MCF 10A (cell line): ENCODE measurements at places on chromosomes 4 and X.

GRCh38 chrX:106917830-106918500 lies 2.2 kb upstream of the CLDN2 start:
- H3K4me3 ChIP-seq: no peak overlapping the region
- peaks cover 18% of the 10 kb centered on the region for H3K4me1 ChIP-seq
- no peak overlapping the region for H3K27ac ChIP-seq
- no peaks in the 10 kb centered on the region for H3K36me3 ChIP-seq

- H3K27me3 ChIP-seq: no peaks in the 10 kb centered on the region
- H3K4me3 ChIP-seq: no peak overlapping the region
Observed at GRCh38 chr4:10461850-10462400, 4.7 kb upstream of the ZNF518B start.

DNA sequence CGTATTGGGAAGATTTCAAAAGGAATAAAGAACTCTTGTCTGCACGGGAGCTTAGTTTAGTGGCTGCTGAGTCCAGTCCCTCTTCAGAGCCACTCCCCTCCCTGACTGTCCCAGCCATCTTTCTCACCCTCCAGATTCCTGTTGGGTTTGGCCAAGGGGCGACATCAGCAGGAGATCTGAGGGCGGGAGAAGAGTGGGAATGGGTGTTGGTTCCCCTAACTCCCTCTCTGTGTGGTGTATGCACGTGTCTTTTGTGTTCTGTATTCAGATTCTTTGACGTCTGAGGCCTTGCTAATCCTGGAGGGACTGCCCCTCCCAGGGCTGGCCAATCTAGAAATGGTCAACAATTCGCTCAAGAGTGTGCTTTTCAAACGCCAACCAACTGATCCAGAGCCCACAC lies 37.4 kb downstream of the CYTL1 start:
- no peaks in the 10 kb centered on the region for H3K27me3 ChIP-seq
- no peaks in the 10 kb centered on the region for H3K36me3 ChIP-seq
- no peak overlapping the region for H3K4me3 ChIP-seq
- peaks cover 12% of the 10 kb centered on the region for H3K4me1 ChIP-seq

DNA sequence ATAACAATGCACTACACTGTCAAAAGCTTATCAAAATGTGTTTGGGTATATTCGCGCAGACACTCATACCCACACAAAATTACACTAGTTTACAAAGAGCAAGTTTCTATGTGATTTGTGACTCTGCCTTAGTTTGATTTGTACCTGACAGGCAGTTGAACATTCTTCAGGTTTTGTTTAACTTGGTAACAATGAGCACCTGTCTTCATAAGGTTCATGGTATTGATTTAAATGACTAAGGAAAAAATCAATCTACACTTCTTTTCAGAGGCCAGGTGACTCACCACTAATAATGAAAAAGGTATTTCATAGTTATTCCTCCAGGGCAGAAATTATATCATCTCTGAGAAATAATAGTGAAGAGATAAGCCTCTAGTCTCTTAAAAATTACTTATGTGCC lies 1114.6 kb upstream of the AGA start:
- no peaks in the 10 kb centered on the region for H3K36me3 ChIP-seq
- DNase-seq: no peak
- peaks cover 6% of the 10 kb centered on the region for H3K4me1 ChIP-seq
- H3K4me3 ChIP-seq: no peak overlapping the region
- H3K27ac ChIP-seq: no peak overlapping the region

GRCh38 chr4:3177905-3178304 lies 71.1 kb upstream of the MSANTD1 start:
- DNase-seq: no peak
- peaks cover 60% of the 10 kb centered on the region for H3K36me3 ChIP-seq
- H3K27ac ChIP-seq: no peak overlapping the region
- no peaks in the 10 kb centered on the region for H3K27me3 ChIP-seq
- H3K4me3 ChIP-seq: no peak overlapping the region
